ENCODE measurements at places on chromosomes 11 and 22.

DNA sequence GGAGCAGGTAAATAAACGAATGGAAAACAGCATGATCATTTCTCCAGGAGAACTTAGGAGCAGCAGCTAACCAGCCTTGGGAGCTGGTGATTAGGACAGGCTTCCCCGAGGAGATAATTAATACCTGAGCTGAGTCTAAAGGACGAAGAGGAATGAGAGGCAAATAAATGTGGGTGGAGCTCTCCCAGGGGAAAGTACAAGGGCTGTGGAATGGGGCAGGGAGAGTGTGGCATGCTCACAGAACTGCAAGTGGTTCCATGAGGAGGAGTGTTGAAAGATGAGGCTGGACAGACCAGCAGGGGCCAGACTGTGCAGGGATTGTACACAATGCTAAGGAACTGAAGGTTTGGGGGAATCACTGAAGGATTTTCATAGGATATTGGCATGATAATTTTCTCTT, 14.2 kb upstream of the TLCD5 start:
- DNase-seq: no peak

- peak; percentile 40 for DNase-seq
Measured at GRCh38 chr11:122673701-122674100, 18.2 kb downstream of the UBASH3B start.

DNA sequence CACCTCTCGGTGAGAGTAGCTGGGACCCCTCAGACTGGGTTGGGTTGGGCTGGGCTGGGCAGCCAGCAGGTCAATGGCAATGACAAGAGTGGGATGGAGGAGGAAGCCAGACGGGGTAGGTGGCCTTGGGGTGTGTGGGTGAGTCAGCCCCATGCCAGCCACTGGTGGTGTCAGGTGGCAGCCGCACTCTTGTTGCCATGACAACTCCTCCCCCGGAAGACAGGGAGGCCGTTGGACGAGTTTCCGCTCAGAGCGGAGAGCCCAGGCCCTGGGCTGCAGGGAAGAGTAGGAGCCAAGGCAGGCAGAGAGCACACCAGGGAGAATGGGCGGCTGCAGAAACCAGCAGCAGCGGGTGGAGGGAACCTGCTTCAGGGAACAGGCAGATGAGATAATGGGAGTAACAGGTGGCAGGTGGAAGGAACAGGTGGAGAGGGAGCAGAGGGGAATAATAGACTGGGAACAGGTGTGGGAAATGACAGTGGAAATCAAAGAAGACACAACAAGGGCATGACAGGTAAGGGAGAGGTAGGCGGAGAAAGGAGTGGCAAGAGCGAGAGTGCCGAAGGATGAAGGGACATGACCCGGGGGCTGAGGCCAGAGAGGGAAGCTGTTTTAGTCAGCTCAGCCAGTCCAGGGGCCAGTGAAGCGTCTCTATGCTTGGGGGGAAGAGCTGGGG, 8.7 kb downstream of the SPTBN2 start:
- DNase-seq: peak; percentile 30

DNA sequence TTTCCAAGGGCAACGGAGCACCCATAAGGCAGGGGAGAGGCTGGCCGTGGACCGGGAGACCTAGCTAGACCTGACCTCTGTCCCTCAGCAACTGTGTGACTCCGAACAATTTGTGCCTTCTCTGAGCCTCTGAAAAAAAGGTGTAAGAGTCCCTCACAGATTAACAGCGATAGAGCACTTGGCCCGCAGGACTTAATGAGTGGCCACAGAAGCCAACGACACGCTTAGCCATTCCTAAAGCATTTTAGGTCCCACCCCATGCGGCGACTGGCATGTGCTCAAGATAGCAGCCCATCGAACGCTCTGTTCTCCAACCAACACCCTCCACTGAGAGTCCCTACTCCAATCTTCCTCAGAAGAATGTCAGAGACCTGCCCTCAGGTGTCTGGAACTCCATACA, 1.5 kb downstream of the SULT4A1 start:
- no peak for DNase-seq

DNA sequence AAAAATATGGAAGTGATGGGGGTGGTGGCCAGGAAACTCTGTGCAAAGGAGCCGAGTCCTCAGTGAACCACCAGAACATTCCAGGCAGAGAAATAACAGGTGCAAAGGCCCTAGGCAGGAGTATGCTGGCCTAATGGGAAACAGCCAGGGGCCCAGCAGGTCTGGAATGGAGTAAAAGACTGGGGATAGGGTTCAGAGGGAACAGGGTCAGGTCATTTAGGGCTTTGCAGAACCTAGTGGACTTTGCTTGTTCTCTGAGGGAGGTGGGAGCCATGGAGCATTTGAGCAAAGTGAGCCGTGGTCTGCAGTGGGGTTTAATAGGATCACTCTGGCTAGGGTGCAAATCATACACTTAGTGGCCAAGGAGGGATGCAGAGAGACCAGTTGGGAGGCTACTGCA, 8.7 kb downstream of the CRYBB3 start:
- no peak for DNase-seq

DNA sequence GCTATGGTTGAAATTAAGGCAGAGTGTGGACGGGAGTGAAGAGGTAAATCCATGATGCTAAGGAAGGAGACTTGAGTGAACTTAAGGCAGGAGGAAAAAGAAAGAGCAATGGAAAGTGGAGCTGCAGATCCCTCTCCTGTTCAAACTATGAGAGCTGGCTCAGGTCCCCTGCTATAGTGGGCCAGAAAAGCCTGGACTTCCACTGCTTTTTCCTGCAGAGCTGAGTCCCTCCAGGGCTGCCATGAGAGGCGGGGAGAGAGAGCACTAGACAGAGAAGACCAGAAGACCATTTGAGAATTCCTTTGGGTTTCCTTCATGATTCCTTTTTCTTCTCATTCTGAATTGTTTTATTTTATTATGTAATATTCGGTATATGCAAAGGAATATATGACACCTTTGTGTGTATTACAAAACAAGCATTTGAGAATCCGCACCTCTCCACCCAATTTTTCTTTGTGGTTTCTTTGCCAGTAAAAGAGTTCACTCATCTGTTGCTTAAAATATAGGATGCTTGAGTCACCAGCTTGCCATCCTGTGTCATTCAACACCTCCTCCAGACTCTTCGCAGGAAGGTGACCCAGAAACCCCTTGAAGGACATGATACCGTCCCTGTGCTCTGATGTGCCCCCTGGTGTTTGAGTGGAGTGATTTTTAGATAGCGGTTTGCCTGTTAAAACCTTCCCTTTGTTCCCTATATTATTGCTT, 24.4 kb downstream of the SREBF2 start:
- DNase-seq: peak; percentile 89

DNA sequence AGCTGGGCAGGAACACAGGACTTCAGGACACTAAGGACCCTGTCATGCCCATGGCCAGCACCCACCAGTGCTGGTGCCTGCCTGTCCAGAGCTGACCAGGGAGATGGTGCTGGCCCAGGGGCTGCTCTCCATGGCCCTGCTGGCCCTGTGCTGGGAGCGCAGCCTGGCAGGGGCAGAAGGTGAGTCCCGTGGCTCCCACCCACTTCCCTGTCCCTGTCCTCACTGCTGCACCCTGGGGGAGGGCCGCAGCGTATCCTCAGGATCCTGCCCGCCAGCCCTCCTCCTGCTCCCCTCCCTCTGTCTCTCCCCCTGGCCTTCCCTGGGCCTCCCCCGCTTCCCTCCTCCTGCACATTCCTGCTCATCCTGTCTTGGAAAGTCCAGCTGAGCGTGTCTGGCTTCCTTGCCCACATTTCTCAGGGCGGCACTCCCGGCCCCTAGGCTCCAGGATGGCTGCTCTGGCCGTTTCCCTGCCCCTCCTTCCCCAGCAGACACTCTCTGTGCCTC, 8.7 kb downstream of the CSF2RB start:
- no peak for DNase-seq

DNA sequence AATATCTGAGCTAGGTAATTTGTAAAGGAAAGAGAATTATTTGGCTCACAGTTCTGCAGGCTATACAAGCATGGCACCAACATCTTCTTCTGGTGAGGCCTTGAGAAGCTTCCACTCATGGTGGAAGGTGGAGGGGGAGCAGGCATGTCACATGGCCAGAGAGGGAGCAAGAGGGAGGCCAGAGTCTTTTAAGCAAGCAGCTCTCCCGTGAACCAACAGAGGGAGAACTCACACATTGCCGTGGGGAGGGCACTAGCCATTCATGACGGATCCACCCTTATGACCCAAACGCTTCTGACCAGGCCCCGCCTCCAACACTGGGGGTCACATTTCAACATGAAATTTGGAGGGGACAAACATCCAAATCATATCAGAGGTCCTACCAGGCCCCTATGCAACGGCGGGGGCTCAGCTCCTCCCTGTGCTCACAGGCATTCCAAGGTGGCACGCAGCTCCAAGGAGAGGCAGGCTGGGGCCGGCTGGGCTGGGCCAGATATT, 4.6 kb downstream of the C11orf96 start:
- no peak for DNase-seq

DNA sequence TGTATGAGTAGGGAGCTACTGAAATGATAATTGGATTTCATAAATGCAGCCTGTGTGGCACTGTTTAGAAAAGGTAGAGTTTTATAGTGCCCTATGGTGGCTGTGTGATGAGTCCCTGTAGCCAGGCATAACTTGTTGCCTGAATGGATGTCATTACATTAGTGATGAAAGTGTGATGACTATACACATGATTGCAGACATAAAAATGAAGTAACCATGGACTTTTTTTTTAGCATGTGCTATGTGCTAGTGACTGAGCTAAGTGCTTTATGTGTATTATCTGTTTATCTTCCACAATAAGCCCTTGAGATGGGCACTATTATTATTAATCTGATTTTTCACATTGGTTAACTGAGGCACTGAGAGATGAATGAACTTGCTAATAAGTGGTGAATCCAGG, 13.5 kb upstream of the GRAMD1B start:
- no peak for DNase-seq

DNA sequence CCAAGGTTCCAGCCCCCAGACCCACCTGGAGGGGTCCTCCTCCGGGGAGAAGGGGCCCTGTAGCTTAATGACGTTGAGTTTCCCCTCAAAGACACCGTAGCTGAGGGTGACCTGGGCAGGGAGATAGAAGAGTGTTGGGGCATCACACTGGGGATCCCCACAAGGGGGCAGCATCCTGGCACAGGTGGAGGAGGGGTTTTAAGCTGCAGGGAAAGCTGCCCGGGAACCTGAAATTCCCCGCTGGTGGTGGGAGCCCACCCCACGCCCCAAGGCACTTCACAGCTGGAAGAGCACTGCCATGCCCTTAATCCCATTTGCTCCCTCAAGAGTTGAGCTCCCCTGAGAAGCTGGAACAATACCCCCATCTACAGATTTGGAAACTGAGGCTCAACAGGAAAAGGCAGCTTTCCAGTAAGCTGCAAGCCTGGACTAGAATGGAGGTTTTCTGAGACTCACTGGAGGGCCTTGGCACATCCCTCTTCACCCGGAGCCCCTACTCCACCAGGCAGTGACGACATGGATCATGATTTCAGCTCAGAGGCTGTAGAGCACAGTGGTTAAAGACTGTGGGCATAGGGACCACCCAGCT, 13.7 kb downstream of the MFNG start:
- peak; percentile 73 for DNase-seq

GRCh38 chr22:19138217-19139000, 6.0 kb downstream of the ESS2 start:
- DNase-seq: no peak

DNA sequence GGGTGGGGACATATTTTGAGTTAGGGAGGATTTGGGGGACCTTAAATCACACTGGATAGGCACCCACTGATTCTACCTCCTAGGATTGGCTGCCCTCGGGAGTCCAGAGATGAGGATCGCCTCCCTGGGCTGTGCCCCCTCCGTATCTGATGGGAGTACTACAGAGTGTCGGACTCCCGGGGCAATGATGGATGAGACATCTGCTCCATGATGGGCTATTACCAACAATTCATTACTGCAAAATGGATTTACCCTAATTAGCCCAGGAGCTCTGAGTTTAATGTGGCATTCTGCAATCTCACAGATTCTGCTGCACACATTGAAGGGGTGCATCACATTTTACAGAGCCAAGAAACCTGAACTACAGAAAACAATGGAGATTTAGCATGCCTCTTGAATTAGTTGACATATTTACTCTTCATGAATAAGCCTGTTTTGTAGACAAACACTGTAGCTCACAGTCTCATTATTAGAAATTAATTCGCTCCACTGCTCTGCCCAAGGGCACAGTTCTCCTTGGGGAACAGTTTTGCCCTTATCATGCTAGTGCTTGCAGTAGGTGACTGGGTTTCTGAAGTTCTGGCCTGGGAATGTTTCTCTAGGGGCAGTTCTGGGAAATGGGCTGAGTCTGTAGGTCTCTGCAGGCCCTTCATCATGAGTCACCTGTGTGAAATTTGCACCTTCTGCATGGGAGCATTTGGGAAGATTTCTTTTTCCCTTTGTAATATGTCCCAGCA, 217.1 kb upstream of the PLET1 start:
- DNase-seq: no peak

DNA sequence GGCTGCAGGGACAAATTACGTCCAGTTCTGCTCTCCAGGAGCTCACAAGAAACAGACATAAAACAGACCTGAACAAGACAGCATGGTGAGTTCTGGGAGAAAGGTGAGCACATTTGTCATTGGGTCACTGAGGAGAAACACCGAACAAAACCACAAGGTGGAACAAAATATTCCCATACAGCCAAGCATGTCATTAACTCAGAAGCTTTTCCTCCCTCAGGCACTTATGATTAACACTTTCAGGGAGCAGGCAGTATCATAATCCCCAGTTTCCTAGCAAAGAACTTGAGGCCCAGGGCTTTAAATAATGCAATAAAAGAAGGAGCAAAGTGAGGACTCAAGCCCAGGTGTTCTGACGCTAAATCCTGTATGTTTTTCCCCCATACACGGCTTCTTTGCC, 43.0 kb downstream of the P4HA3 start:
- no peak for DNase-seq

- DNase-seq: no peak
Measured at GRCh38 chr11:119100994-119101758, 477 bp downstream of the DPAGT1 start.

DNA sequence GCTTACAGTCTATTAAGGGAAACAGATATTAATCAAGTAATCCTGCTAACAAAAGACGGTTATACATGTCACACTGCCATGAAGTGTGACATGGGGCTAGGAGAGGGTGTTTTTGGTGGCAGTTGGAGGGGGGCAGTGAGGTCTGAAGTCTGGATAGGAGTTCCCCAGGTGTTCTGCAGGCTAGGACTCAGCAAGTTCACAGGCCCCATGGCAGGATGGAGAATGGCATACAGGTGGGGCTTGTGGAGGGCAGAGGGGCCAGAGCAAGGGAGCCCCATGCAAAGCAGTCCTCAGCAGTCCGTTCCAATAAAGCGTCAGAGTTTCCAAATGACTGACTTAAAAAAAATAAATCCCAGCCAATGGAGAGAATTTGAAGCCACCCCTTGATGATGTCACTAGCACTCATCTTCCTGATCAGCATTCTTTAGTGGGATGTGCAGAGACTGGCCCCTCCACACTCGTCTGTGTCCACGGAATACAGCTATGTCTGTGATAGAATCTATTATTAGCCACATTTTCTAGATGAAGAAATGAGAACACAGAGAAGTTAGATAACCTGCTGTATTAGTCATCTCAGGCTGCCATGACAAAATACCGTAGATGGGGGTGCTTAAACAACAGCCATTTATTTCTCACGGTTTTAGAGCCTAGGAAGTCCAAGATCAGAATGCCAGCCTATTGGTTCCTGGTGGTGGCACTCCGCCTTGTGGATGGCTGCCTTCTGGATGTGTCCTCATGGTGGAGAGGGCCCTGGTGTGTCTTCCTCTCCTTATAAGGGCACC, 32.6 kb downstream of the PRDM11 start:
- no peak for DNase-seq
